ENCODE measurements at places on chromosomes 2 and 18.

GRCh38 chr2:234823196-234823876, 128.5 kb upstream of the SH3BP4 start:
- DNase-seq, result no peak

DNA sequence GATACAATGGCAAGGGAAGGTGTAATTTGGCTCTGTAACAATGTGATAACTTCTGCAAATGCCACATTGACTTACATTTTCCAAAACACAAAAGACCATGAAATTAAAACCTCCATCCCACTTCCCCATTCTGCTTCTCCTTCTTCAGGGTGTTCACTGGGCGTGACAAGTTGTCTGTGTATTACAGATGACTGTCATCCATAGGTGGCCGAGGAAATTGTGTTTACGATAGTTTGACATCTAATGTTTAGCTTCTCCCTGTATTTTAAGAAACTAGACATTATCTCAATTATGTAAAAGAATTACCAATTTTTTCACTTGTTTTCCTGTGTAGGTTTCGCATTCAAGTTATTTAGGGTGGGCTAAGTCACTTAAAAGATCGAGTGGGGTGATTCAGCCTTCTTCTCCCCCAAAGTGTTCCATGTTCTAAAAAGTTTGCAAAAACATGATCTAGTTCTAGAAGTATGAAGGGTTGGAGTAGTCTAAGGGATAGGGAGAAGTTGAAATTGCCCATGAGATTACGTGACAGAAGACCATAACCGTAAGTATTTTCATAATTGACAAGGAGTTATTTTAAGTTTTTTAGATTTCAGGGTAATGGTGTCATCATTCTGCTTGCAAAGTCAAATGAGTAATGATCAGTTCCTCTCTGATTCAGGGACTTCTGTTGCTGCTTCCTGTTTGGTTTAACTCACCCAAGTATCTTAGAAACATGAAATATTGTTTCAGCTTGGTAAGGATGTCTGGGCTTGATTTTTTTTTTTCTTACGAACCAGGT, 25.2 kb upstream of the CYTIP start:
- DNase-seq, result no peak

GRCh38 chr2:220335591-220335915, 708.1 kb downstream of the SLC4A3 start:
- no peak for DNase-seq

DNA sequence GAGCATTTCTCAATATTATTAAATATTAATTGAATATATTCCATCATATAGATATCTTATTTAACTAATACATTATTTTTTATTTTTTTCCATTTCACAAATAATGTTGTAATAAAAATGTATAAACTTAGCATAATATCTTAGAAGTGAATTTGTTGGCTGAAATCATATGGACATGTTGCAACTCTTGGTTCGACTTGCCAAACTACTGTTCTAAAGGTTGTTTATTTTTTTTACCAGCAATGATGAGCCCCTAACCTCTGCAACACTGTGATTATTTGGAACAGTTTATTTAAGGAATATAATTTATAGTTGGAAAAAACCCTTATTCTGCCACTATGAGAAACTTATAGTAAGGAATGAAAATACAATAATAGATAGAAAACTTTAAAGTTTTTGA, 8.8 kb upstream of the NAB1 start:
- no peak for DNase-seq

DNA sequence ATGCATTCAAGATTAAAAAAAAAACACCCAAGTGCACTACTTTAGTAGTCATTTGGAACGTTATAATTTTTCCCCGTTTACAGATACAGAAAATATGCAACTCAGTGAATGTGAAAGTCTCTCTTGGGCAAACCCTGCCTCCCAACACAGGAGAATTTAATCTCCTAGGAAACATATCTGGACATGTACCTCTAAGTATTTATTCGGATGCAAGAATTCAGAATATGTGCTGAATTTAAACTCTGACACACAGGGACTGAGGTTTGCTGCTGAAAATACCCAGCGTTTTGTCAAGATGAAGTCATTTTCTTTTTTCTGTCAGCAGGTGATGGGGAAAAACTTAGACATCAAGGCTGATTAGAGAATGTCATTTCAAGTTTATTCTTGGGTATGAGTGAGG, 105.4 kb downstream of the ACKR3 start:
- DNase-seq, result no peak

GRCh38 chr2:231452799-231453508, 11.3 kb downstream of the NCL start:
- no peak for DNase-seq

DNA sequence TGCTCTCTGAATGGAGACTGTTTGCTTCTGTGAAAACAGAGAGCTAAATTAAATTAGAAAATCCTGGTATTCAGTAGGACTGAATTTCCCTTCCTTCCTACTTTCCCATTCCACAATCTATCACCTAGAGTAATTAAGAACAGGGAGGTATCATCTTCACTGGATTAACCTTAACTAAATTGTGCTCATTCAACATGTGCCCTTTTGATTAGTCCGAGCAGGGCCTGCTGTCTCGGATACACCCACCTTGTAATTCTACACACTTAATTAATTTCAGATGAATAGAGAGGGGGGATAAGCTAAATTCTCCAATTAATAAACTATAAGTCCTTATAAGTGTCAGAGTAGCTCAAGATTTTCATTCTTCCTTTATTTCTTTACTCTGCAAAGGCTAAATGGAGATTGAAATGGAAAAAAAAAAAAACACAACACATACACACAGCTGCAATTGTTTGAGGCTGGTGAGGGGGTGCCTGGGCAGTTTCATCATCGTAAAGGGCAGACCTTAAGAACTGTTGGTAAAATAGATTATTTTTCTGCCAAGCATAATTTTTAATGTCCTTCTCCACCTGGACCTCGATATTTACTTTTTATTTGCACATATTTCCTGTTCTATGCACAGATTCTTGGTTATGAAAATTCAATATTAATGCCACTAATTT, 157.1 kb upstream of the SIX2 start:
- DNase-seq, result no peak

DNA sequence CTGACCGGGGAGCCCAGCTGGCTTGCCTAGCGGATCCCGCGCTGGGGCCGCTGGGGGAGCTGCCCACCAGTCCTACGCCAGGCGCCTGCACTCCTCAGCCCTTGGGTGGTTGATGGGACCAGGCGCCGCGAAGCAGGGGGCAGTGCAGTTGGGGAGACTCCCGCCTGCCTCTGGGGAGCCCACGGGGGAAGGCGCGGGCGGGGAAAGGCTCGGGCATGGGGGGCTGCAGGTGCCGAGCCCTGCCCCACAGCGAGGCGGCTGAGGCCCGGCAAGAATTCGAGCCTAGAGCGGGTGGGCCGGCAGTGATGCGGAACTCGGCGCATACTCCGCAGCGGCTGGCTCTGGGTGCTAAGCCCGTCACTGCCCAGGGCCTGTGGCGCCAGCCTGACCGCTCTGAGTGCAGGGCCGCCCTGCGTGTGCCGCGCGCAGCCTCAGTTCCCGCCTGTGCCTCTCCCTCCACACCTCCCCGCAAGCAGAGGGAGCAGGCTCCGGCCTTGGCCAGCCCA, 249.1 kb upstream of the TEKT4 start:
- DNase-seq, result no peak

DNA sequence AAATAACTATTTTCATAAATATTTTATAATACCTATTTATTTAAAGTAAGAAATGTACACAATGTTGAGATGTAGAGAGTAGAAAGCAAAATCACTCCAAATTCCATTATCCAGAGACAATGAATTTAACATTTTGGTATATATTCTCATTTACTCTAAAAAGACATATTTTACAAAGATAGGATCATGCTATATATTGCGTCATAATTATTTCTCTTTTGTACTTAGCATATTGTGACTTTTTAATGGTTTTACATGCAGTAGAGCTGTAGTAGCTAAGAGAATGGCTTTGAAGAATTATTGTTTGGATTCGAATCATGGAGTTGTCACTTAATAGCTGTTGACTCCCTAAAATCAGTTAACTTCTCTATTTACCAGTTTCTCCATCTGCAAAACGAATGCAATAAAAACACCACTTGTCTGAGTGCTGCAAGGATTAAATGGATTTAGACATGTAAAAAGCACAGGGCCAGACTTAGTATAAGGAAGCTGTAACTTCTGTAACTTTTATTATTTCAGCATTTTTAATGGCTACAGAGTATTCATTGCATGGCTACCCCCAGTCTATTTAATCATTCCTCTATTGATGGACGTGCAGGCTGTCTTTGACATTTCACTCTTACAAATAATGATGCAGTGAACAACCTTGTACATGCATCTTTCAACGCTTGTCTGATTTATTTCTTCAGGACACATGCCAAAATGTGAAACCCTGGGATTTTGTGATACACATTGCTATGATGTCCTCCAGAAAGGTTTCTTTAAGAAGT, 33.2 kb downstream of the KCNS3 start:
- DNase-seq, result no peak

DNA sequence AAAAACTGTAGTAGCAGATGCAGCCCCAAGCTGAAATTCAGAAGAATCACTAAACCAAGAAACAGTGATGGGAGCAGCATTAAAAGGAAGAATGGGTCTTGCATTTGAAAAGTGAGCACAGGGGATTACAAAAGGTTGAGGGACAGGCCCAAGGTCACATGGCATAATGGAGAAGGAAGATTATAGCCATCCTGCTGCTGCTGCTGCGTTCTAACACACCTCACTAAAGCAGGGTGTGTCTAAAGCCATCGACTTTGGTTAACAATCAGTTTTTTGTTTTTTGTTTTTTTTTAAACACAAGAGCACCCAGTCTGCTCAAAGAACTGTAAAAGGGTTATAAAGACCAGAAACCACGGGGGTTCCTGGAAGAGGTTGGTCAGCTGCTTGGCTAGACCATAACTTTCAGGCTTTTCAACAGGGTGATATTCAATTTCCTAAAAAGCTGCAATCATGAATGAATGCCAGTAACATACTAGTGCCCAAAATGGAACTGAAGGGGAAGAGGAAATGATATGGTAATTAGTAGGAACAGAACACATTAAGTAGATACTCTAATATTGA, 102.6 kb downstream of the MYO5B start:
- DNase-seq, result no peak

- no peak for DNase-seq
These were observed 95.2 kb downstream of the CAMKMT start for GRCh38 chr2:44456946-44457345.

DNA sequence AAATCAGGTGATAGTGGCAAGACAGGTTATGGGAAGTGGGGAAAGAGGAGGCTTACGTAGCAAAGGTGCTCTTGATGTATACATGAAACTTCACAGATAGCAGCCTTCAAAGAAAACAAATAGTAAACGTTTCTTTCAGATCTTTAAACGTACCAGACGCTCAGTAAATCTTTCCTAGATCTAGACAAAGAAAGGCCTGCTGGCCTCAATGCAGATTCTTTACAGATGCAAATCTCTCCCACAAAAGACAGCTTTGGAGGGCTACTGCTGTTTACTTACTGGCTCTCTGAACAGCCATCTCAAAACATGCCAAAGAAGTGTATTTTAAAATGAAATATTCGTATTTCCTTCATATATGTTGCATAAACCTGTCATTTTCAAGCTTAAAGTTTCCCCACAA, 1279.9 kb upstream of the NRXN1 start:
- DNase-seq, result no peak

DNA sequence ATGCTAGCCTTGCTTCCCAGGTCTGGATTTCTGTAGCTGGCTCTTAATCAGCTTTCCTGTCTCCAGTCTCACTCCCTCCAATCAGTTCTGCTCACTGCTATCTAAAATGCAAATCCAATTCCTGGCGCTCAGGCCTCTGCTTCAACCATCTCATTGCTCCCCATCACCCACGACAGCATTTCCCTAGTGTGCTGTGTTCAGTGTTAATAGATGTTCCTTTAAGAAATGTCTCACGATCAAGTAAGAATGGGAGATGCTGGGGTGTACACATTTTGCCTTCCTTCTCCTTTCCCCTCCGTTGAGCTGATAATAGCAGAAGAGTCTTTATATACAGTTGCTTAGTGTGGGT, 1.6 kb upstream of the PUM2 start:
- DNase-seq, result no peak

GRCh38 chr18:5167831-5168230, 29.2 kb downstream of the AKAIN1 start:
- DNase-seq, result no peak

DNA sequence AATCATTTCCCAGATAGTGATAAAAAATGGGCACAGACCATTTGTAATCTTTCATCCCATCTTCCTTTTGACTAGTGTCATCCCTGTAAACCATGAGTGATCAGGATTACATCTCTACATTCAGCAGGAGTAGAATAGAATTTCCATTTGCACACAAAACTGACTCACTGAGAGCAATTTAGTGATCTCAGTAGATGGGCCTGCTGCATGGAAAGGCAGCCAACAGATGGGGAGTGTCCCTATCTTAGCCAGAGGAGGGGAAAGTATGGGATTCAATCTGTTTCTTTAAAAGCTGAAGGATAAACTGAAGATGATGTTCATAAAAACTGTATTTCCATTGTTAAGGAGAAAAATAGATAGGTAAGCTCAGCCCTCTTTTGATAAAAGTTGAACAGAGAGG, 441.7 kb downstream of the ZNF521 start:
- no peak for DNase-seq

GRCh38 chr2:85230679-85231467, 96.9 kb downstream of the TGOLN2 start:
- no peak for DNase-seq

GRCh38 chr2:130823171-130823885, 13.4 kb upstream of the ARHGEF4 start:
- no peak for DNase-seq

GRCh38 chr2:72668647-72669046, 157.2 kb downstream of the EXOC6B start:
- DNase-seq, result no peak

DNA sequence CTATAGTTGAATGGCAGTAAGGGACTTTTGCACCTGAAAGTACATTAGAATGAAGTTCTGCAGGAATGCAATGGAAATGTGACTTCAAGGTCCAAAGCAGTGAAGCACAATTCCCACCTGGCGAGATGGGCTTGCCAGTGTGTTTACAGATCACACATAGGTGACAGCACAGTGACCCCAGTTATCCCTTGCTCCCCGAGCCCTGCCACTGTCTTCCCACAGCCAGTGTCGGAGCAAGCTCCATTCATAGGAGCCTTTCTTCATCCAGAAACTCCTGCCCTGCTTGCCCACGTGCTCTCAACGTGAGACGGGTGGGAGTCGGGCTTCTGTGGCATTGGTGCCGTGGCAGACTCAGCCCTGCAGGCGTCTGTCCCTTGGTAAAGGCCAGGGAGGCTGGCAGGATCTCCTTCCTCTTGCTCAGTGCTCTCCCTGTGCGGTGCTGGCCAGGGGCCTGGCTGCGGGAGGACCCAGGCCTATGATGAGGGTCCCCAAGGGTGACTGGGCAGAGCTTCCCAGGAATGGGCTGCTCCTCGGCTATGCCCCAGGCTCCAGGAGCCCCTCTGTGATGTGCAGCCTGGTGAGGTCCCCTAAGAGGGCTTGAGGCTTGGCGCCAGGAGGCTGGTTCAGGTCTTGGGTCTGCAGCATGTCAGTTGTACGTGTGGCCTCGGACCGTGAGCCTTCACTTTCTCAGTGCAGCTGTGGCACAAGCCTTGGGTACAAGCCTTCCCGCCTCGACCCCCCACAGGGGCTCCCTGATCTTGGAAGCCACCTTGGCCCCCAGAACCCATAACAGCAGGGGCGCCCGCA, 40.2 kb downstream of the SNED1 start:
- no peak for DNase-seq

DNA sequence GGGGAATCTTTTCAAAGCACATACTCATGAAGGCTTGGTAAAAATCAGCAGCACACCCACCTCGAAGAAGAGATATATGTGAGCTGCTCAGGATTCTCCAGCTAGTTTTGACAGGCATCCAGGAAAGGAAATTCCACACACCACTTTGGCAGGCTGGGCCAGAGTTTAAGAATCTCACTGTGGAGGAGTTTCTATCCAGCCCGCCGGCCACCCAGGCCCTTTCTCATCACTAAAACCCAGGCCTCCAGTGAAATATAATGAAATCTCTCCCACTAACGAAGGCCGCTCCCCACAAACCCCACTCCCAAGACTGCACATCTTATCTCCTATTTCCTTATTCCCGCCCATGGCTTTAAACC, 202.0 kb downstream of the GLI2 start:
- DNase-seq, result no peak
